AG20443 (cell line): ENCODE measurements at places on chromosomes 11 and 22.

DNA sequence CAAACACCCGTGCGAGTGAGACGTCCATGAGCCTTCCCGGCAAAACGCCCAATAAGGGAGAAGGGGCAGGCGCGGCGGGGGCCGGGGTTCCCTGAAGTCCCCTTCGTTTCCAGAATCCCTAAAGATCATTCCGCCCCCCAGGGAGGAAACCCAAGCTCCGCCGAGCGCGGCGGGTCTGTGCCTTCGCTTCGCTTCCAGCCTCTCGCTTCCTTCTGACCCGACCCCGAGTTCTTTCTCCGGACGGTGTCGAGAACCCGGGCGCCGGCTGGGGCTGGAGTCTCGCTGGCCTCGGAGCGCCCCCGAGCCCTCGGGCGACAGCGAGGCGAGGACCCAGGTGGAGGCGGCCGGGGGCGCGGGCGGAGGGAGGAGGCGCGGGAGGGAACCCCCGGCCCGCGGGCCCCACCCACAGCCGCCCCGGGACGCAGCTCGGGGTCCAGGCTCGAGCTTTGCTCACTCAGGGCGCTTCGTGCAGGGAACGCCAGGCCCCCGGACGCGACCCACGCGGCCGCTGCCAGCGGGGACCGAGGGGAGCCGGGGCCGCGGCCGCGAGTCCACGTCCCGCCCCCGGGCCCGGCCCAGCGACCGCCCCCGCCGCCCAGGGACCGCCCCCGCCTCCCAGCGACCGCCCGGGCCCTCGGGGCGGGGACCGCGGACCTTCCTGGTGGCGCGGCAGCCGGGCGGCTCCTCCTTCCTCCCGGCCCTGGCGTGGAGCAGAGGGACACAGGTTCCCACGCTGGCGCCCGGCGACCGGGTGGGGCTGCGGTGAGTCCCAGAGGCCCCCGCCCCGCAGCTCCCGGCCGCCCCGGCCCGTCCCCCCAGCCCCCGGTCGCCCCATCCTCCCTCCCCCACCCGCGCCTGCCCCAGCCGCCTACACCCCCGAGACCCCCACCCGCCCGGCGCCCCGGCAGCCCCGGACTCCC lies at the start of gene PGGHG:
Gene PGGHG, plus strand, starts transcription at position 649 of the 920 bp plus-strand sequence. CDS start 691 bp downstream, outside the sequence.
- peak; percentile 96 for DNase-seq

DNA sequence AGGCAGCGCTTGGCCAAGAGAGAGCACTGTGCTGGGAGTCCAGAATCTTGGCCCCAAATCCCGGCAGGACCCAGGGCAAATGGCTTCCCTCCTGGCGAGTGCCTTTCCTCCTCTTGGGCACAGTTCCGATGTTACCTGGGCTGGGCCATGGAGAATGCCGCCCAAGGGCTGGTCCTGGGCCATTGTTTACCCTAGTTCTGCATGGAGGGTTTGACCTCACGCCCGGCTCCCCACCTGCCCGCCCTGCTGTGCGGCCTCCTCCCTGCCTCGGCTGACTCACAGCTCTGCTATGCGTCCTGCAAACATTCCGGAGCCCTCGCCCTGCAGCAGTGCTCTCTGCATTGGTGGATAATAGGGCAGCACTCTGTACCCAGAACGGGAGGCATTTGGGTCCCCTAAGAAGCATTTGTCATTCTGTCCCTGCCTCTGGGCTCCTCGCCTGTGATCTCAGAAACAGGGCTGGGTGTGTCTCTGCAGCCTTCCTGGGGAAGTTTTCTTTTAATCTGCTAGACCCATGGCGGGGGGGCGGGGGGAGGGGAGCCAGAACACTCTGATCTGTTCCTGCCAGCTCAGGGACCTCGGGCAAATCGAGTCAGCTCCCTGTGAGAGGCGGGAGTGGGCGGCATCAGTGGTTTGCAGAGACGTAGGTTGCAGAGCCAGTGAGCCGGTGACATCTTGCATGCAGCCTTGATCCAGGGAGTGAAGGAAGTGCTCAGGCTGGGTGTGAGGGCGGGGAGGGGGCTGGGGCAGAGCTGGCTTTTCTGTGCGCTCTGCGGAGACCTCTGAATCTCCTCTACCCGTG lies 32.9 kb upstream of the SMIM38 start:
- peak; percentile 94 for DNase-seq

- DNase-seq, result no peak
Measured at GRCh38 chr22:37930952-37931440, 22.4 kb downstream of the C22orf23 start.

DNA sequence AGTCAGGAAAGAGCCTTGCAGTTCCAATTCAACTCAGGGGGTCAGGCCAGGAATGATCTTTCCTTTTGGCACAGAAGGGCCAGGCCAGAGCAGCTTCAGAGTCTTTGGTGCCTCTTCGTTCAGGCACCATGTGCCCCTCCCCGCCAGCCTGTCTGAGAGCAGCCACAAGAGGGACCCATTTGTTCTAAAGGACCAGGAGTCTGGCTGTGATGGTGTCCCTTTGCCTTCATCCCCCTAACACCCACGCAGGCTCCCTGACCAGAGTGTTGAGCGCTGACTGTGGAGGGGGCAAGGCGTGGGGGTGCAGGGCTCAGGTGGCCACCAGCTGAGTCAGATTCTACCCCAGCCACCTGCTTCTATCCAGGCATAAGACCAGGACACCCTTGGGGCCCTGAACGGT lies 156.4 kb downstream of the TTC17 start:
- DNase-seq, result no peak
